NCI-H774 (cell line): ENCODE measurements at places on chromosomes 5 and 9.

GRCh38 chr5:148740966-148741742, 85.3 kb upstream of the ADRB2 start:
- peak; percentile 31 for DNase-seq

GRCh38 chr5:93582677-93583438, at the start of gene NR2F1:
NR2F1 (plus strand) TSS chr5:93583222; CDS start chr5:93585024, 1,802 bp downstream.
- DNase-seq, result peak; percentile 97

GRCh38 chr5:112923148-112923917, 1.3 kb upstream of the REEP5 start:
- no peak for DNase-seq

- no peak for DNase-seq
Measured at GRCh38 chr5:32462618-32463017, 18.1 kb upstream of the ZFR start.

DNA sequence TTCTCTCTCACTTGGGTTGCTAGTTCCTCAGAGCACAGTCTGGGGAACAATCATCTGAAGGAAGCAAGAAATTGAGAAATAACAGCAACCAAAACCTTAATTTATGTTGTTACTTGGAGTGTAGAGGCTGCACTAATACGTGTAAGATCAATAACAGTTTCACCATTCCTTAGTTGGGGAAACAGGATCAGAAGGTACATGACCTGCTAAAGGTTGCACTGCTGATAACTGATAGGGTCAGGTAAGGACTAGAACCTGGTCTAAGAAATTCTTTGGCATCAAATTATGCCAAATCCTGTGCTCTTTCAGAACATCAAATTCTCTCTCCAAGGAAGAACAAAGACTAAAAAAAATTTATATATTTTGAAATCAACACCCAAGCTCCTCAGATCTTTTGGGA, 278.6 kb upstream of the C9orf72 start:
- no peak for DNase-seq

- no peak for DNase-seq
Measured at GRCh38 chr5:115723220-115723619, 93.2 kb downstream of the CDO1 start.

DNA sequence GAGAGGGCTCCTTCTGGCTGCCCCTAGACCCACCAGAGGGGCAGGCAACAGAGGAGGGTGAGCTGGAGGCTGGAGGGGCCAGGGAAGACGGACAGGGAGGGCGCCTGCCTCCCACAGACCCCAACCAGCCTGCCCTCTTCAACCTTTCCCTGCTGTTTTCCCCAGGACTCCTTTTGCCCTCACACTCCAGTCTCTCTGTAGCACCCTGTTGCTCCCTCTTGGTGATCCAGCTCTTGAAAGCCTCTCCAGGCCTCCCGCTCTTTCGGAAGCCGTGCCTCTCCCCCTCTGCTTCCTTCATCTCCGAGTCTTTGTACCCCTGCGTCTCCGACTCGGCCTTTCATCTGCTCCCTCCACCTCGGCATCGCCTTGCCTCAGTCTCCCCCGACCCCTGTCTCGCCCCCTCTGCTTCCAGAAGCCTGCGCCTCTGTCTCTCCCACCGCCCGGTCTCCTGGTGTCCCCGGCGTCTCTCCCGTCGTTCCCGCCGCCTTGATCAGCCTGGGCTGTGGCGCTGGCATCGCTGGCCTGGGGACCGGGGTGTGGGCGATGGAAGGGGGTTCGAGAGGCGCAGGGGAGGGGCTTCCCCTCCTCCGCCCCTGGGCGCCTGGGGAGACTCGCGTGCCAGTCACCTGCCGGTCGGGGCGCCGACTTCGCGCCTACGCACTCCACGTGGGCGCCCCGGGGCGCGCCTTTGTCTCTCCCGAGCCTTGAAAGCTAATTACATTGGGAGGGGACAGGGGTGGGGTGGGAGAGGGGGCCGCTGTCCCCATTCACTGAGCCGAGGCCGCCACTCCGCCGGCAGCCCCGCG, 5.3 kb upstream of the PRDM12 start:
- no peak for DNase-seq

DNA sequence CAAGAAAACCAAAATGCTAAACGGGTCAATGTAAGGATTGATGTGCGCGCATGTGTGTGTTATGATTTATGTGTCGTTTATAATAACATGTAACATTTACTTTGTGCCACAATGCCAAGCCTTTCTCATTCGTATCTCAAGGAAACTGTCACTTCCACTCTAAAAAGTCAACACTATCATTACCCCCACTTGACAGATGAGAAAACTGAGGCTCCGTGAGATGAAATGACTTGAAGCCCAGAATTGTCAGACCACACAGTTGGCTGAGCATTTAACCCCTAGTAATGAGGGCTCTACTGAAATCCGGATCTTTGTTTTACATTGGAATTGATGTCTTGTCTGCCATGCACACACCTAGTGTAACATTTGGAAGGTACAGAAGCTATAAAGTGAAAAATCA, 95.0 kb upstream of the LMX1B start:
- DNase-seq, result no peak

GRCh38 chr9:108724652-108725051, 131.1 kb downstream of the ACTL7B start:
- DNase-seq, result no peak

DNA sequence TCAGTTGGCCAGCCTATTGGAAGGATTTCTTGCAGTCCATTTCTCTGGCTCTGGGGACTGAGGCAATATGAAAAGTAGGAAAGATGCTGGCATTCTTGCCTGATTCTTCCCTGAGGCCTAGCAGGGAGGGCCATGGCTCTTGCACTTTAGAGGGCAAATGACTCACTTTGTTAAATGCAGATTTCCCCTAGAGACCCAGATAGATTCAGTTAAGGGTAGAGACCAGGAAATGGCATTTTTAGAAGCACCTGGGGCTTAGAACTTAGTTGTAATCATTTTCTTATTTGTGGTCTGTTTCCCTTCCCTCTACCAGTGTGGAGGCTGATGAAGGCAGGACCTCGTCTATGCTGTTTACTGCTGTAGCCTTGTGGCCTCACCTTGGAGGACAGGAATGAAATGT, 112.8 kb upstream of the NR3C1 start:
- no peak for DNase-seq

DNA sequence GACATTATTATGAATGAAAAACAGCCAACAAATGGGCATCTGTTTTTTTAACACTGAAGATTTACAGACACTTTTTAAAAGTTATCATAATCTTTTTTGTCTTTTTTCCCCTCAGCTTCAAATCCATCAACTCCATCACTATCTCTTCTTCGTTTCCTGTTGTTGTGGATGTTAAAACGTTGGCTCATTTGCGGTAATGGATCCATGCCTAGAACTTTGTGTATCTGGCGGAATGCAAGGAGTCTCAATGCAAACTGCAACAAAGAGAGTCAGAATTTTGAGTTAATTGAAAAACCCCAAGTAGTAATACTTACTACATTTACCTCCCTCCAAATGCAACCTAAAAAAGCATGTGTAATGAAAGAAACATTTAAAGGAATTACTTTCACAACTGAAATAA, 42.9 kb upstream of the MTMR12 start:
- DNase-seq, result no peak

GRCh38 chr9:69580582-69581214, 91.5 kb downstream of the APBA1 start:
- DNase-seq, result no peak

DNA sequence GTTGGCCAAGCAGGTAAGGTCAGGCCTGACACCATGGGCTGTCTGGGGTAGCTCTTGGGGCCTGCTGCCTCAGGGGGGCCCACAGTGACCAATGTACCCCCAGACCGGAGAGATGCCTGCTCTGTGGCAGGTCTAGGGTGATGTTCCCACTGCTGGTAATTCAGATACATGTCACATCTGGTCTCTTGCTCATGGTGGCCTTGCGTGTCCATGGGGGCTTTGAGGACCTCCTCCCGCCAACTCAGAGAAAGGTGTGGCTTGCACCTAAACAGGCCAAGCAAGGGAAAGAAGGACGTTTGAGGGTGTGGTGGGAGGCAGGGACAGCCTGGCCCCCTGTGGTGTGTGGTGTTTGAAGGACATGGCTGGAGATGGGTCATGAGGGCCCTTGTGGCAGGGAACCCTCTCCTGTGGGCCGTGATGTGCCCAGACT, 75.2 kb downstream of the PHF2 start:
- no peak for DNase-seq

- DNase-seq, result no peak
Measured at GRCh38 chr5:150454492-150455229, 5.1 kb upstream of the RPS14 start.

- no peak for DNase-seq
Measured at GRCh38 chr9:16675131-16675530, 195.3 kb downstream of the BNC2 start.

GRCh38 chr9:133210202-133210532, 1.1 kb upstream of the OBP2B start:
- DNase-seq, result no peak
